ENCODE measurements at places on chromosomes 13 and 19.

DNA sequence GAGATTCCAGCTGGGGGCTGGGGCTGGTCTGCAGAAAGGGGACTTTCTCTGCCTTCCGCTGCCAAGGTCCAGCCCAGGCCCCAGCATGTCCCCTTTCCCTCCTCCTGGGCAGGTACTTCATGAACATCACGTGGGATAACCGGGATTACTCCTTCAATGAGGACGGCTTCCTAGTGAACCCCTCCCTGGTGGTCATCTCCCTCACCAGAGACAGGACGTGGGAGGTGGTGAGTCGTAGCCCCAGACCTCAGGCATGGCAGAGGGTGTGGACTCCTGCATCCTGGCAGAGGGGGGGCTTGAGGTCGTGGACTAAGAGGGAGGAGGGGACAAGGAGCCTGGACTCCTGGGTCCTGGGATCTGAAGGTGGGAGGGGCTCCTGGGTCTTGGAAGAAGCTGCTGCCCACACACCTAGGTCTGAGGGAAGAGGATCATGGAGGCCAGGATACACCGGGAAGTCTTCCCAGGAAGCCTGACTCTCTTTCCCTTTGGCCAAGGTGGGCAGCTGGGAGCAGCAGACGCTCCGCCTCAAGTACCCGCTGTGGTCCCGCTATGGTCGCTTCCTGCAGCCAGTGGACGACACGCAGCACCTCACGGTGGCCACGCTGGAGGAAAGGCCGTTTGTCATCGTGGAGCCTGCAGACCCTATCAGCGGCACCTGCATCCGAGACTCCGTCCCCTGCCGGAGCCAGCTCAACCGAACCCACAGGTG is 20.6 kb downstream of the GRIN2D start:
- no peak for DNase-seq

GRCh38 chr19:35142606-35143230 is 337 bp upstream of the FXYD7 start:
- DNase-seq: peak; percentile 67

DNA sequence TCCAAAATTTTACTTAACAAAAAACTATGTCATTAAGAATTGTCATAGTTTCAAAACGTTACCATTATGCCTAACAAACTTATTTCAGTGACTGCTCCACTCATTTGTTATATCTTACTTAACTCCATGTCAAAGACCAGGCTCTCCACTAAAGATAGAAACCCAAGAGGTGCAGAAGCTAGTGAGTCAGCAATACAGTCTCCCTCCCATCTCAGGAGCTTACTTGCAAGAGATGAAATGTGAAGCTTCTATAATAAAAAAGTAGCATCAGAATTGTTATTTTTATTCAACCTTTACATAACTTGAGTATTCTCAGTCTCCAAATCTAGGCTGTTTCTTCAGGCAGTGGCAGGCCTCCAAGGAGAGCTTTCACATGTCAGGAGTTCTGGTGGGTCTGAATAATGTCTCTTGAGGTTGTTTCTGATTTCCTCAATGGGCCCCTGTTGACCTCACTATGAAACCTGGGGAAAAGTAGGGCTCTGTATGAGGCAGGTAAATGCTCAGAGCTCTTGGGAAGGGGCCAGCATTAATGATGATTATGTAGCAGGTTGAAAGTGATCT is 242.0 kb downstream of the NDFIP2 start:
- no peak for DNase-seq

- DNase-seq: no peak
These were observed 2.2 kb upstream of the IRS2 start for GRCh38 chr13:109788372-109789111.

- DNase-seq: no peak
These were observed 147.1 kb downstream of the NUFIP1 start for GRCh38 chr13:44842158-44842557.

GRCh38 chr19:50551034-50551714 is 17.1 kb downstream of the LRRC4B start:
- DNase-seq: no peak

DNA sequence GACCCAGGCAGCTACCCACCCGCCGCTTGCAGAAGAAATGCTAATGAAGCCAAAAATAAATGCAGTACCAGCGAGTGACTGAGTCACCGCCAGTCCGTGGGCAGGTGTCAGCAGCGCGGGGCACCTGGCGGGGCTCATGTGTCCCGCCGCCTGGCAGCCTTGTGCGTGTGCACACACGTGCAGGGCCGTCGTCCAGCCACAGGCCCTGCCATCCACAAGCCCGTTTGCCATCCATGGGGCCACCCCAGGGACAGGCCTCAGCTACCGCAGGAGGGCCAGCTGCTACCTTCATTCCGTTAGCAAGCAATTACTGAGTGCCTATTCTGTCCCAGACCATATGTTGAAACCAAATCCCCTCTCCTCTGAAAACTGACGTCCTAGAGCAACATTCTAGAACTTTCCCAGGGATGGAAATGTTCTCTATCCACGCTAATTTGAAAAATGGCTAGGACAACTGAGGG is 20.5 kb downstream of the NCAN start:
- DNase-seq: no peak
